CD8-positive, alpha-beta memory T cell (primary cell): ENCODE measurements at places on chromosomes 5 and 9. TPM values are rescaled to one million over a fixed set of nuclear protein-coding genes. Genes with fewer than 3 reads are reported as not detected.

GRCh38 chr5:34499001-34499734 is 157.0 kb upstream of the RAI14 start:
- no peak for DNase-seq

GRCh38 chr9:89400403-89401116 is 82.3 kb downstream of the SECISBP2 start:
- DNase-seq: no peak

GRCh38 chr9:16336833-16337232 is 533.6 kb downstream of the BNC2 start:
- DNase-seq: no peak

GRCh38 chr5:57896576-57896975 is 414.0 kb upstream of the ACTBL2 start:
- no peak for DNase-seq

GRCh38 chr5:31066655-31067328 is 126.7 kb upstream of the CDH6 start:
- no peak for DNase-seq

- no peak for DNase-seq
Measured at GRCh38 chr5:75524071-75524470, 12.4 kb downstream of the POLK start.

GRCh38 chr5:7388553-7388952 is 7.4 kb upstream of the ADCY2 start:
- no peak for DNase-seq

DNA sequence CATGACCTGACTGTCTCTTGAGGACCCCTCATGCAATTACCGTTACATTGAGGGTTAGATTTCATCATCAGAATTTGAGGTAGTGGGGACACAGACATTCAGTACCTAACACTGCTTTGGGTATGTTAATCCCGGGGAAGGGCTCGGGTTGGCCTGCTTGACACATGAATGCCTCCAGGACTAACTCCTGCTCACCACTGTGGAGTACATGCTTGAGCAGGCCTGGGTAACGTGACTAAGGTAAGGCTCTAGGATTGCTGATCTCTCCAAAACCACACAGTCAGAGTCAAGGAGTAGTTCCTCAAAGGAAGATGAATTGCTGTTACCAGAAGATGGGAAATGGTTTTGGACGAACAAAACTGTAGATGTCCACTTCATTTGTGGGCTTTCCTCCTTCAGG is 376.3 kb upstream of the ZNF462 start:
- DNase-seq: no peak

DNA sequence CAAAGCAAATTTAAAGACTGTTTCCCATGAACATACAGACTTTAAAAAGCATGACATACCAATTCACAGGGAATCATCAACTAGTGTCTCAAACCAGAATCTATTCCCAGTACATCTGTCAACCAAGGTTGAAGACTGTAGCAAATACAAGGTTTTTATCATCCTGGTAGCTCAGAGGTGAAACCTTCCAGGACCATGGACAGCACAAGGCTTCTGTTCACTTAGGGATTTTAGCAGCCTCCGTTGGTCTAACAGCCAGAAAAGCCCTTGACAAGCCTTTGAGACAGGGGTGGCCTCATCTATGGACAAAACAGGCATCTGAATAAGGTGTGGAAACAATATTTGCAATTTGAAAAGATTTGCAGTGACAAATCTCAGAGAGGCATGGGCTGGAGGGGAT is 119.0 kb downstream of the TRIM32 start:
- DNase-seq: no peak

DNA sequence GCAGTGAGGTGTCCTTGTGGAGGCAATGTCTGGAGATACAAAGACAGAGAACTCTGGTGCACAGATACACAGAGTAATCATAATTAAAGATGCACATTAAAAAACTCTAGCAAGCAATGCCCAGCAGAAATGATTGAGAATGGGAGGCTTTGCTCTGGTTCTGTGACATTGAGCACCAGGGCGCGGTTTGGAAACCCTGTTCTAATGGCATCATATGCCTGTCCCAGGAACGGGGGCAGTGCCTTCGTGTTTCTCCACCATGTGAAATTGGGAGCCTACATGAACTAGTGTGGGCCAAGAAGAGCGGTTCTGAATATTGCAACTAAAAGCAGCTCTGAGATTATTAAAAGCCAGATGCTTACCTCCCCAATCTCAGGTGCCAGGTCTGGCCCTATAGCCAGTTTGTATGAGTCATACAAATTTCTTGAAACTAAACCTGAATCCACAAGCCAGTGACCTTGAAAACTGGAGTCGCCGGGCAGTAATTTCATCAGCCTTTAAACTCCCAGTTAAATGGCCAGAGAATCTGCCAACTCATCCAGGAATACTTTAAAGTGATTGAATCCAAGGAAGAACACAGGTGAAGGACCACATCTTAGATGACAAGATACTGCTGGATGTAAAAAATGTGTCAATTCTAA is 22.2 kb upstream of the CTSL start:
- DNase-seq: no peak

GRCh38 chr5:179253730-179254129 is 91.5 kb downstream of the ADAMTS2 start:
- DNase-seq: no peak

- DNase-seq: no peak
Measured at GRCh38 chr9:4887556-4887955, 94.8 kb downstream of the RCL1 start.

GRCh38 chr5:111432883-111433536 is 79.3 kb downstream of the STARD4 start:
- no peak for DNase-seq

- DNase-seq: no peak
Measured at GRCh38 chr9:124137944-124138335, 119.8 kb upstream of the NEK6 start.

- no peak for DNase-seq
Measured at GRCh38 chr9:77926371-77926878, 105.2 kb downstream of the GNAQ start.

- DNase-seq: no peak
Measured at GRCh38 chr5:178223196-178223773, 9.3 kb downstream of the PHYKPL start.

DNA sequence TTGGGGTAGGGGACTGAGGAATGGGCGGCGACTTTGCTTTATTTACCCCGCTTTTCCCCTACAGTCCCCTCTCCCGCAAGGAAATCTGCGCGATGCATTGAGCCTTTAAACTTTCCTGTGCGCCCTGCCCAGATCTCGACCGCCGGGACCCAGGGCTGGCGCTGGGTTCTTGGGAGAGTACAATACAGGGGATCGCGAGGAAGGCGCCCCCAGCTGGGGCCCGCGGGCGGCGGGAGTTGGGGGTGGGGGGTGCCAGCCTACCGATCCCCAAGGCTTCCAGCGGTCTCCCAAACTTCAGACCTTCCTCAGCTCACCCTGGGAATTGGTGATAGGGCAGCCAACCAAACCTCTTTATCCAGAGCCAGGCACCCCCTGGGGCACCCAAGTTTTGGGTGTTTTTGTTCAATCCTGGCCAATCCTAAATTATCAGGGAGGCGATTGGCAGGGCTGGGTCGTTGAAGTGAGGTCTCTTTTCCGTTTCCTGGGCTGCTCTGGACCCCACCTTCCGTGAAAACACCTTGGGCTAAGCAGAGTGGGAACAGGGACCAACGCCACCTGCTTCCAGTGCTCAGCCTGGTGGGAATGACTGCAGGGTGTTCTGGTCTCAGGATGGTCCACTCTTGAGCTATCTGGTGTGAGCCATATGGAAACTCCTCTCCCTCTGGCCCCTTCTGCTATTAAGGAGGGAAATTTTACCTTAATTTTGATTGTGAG is 51.4 kb upstream of the DAB2IP start:
- no peak for DNase-seq

GRCh38 chr9:91371894-91372293 is 10.2 kb upstream of the AUH start:
- DNase-seq: no peak

- DNase-seq: no peak
Measured at GRCh38 chr5:178644826-178645545, 18.1 kb upstream of the CLK4 start.

DNA sequence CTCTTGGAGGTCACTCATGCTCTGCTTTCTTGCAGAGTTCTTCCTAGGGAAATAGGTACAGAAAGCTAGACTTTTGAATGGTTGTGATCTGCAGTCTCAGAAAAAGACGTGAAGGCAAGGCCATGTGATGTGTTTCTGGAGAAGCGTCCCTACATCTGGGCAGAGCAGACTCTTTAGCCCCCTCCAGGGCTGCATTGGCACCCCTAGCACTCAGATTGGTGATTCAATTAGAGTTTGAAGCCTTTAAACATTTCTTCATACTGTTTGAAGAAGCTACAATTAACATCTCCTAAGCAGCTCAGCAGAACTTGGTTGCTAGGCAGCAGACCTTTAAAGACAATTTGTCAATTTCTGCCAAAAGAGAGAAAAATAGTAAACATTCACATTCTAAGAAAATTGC is 21.6 kb downstream of the JADE2 start:
- DNase-seq: no peak

GRCh38 chr9:38395653-38396370 is 3.3 kb downstream of the ALDH1B1 start:
- no peak for DNase-seq

- DNase-seq: no peak
Measured at GRCh38 chr9:33791117-33791516, 4.2 kb upstream of the PRSS3 start.

GRCh38 chr5:129228577-129228976 is 134.0 kb downstream of the ISOC1 start:
- DNase-seq: no peak

GRCh38 chr5:143992496-143992895 is 178.0 kb downstream of the YIPF5 start:
- no peak for DNase-seq

GRCh38 chr5:17289681-17290539 is 72.5 kb downstream of the BASP1 start:
- DNase-seq: no peak

GRCh38 chr9:93122721-93123221 is 11.3 kb downstream of the NINJ1 start:
- DNase-seq: peak; percentile 40

DNA sequence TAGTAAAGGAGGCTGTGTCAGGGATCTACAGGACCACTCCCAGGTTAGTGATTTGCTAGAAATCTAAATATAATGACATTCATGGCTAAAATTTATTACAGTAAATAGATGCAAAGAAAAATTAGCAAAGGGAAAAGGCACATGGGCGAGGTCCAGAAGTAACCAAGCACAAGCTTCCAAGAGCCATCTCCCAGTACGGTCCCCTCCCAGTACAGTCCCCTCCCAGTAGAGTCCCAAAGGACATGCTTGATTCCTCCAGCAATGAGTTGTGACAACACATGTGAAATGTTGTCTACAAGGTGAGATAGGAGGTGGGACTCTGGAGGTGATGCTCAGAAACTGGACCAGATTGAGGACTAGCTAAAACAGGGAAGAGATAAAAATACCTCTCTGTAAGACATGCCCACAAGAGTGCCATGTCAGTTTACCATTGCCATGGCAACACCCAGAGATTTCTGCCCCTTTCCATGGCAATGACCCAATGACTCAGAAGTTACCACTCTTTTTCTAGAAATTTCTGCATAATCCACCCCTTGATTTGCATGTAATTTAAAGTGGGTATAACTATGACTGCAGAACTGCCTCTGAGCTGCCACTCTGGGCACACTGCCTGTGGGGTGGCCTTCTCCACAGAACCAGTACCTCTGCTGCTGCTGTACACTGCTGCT is 27.9 kb upstream of the CEMIP2 start:
- no peak for DNase-seq

MAPKAP1 gene
- 111 TPM for total RNA-seq

EPB41L4A gene
- 0.04 TPM for total RNA-seq

RACK1 gene
- 2,398 TPM for total RNA-seq

PKD2L2 gene
- total RNA-seq: not detected

CARTPT gene
- total RNA-seq: not detected

COL15A1 gene
- total RNA-seq: not detected

PCDHGA2 gene
- total RNA-seq: 0.07 TPM

GLDC gene
- total RNA-seq: 3.1 TPM

SSBP2 gene
- total RNA-seq: 10.4 TPM

DEPDC1B gene
- total RNA-seq: 14.7 TPM

CCL28 gene
- total RNA-seq: 8.6 TPM

LCN6 gene
- not detected for total RNA-seq

PAM gene
- 59.8 TPM for total RNA-seq

SHOC1 gene
- total RNA-seq: not detected

NUP214 gene
- 69.5 TPM for total RNA-seq

PLPPR1 gene
- total RNA-seq: not detected

CDC14B gene
- total RNA-seq: 6.3 TPM
